ENCODE measurements at places on chromosomes 11 and 22.

DNA sequence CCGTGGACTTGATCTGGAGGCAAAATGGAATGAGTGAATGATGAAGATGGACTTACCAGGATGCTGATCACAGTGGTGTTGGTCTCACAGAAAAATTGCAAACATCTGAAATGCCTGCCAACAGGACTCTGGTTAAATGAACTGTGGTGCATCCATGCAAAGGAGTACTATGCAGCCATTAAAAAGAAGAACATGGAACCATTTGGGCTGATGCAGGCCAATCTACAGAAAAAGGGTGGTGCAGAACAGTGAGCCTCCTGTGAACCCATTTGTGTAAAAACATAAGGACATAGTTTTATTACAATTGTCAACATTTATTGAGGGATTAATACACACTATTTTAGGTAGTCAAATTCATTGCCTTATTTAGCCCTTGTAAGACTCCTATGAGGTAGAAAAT, 111.9 kb downstream of the MN1 start:
- no peak for DNase-seq

DNA sequence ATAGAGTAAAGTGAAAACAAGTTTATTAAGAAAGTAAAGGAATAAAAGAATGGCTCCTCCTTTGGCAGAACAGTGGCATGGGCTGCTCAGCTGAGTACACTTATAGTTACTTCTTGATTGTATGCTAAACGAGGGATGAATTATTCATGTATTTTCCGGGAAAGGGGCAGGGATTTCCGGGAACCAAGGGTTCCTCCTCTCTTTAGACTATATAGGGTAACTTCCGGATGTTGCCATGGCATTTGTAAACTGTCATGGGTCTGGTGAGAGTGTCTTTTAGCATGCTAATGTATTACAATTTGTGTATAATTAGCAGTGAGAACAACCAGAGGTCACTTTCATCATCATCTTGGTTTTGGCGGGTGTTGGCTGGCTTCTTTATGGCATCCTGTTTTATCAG, 23.5 kb upstream of the SPTY2D1 start:
- DNase-seq: no peak

GRCh38 chr22:46377525-46378425, 42.3 kb downstream of the TRMU start:
- no peak for DNase-seq

- DNase-seq: no peak
Measured at GRCh38 chr11:66324664-66325063, 7.8 kb upstream of the CD248 start.

DNA sequence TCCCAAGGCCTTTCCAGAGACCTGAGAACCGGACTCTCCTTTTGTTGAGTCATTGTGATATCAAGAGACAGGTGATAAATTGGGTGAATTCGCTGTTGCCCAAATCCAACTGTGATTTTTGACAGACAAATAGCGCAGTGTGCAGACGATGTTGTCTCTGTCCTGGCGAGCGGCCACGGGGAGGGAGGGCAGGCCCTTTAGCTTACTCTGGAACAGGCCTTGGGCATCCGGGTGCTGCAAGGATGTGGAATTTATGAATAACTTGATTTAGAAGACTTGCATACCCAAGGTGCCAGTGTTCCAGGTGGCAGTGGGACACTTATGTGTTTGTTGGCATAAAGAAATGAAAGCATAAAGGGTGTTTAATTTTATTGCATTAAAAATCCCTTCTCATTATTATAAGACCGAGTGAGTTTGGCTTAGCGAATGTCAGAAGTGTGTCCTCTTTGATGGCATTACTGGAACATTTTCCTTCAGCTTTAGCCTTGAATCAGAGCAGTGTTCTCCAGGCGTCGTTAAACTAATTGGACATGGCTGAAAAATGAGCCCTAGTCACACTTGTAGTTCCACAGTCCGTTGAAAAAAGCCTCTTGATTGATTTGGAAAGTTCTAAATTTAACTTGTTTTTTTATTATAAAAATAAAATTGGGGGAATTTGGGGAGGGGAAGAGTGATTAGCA, 9.4 kb downstream of the LDLRAD3 start:
- DNase-seq: no peak

GRCh38 chr11:18987454-18988231, 48.4 kb upstream of the MRGPRX1 start:
- no peak for DNase-seq

DNA sequence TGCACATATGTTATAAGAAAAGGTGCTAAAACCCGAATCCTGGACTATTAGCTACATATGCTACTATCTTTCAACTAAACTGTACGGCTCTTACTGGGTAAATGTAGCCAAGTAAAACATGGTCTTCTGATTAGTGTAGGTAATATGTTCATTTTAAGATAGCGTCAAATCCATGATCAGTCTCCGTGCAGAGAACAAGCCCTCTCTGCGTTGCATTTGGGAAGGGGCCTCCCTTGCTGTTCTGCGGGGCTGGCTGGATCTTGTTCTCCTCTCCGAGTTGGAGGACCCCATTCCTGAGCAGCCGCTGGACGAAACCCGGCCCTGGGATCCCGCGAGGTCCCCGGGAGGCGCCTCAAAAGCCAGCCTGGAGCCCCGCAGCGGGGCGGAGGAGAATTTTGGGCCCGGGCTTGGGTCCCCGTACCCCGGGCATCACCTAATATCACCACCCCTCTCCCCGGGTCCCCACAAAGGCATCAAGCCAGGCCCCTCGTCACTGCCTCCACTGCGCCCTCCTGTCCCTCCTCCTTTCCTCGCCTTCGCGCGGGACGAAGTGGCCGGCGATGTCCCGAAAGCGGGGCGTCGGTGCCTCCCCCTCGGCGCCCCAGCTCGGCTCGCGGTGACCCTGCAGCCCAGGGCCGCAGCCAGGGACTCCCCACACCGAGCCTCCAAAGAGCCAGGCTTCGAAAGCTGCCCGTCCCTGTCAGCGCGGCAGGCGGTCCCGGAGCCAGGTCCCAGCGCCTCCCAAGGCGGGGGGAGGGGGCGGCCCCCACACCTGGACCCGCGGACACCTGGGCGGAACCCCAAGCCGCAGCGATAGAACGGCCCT, 54.5 kb upstream of the FBXO3 start:
- no peak for DNase-seq
